H1 (cell line): ENCODE measurements at places on chromosomes 6 and 20. TPM values are rescaled to one million over a fixed set of nuclear protein-coding genes. Genes with fewer than 3 reads are reported as not detected.

Gene LY6G6F
- not detected in 2 replicates for total RNA-seq

- no peak for DNase-seq
Observed at GRCh38 chr20:33945391-33946081, 48.2 kb upstream of the RALY start.

- DNase-seq = no peak
Observed at GRCh38 chr6:136347847-136348246, 58.2 kb upstream of the BCLAF1 start.

Gene MTRF1L
- total RNA-seq = 24.0 and 26.5 TPM in 2 replicates

Gene OR2J3
- total RNA-seq = not detected in 2 replicates

Gene TNNC2
- 3.6 and 5.7 TPM in 2 replicates for total RNA-seq

GRCh38 chr6:90925726-90926125 lies 338.9 kb upstream of the MAP3K7 start:
- no peak for DNase-seq

GRCh38 chr6:82396964-82397751 lies 33.5 kb downstream of the TPBG start:
- DNase-seq = no peak
